ENCODE measurements at places on chromosomes 7 and 10. TPM values are rescaled to one million over a fixed set of nuclear protein-coding genes. Genes with fewer than 3 reads are reported as not detected.

DNA sequence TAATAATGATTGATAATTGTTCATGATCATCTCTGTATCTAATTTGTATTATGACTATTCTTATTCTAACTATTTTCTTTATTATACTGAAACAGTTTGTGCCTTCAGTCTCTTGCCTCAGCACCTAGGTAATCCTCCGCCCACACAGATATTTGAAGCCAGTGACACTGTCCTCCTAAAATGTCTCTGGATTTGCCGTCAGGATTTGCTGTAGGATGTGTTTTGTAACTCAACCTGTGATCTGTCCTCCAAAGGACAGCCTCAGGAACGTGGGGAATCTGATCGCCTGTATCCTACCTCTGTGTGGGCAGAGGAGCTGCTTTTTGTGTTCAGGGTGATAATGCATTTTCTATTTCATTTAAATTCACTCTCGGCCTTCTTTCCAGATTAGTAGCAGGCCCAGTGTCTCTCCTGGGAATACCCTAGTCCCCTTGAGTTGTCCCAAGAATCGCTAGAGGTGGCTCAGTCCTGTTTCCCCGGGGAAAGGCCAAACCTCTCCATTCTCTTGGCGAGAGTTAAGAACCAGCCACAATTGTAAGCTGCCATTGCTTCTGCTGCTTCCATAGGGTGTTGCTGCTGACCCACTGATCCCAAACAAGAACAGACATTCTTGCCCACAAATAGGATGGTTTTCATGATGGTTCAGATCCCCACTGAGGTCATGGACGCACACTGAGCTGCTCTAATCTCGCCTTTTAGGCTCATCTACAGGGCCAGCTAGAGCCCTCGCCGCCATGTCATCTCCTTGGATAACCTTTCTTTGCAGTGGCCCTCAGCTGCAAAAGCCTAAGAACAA lies 136.2 kb upstream of the KCNMA1 start:
- no peak for DNase-seq

GRCh38 chr10:20624642-20625041 lies 272.5 kb downstream of the NEBL start:
- no peak for DNase-seq

Gene SFTPA1
- total RNA-seq = not detected

DNA sequence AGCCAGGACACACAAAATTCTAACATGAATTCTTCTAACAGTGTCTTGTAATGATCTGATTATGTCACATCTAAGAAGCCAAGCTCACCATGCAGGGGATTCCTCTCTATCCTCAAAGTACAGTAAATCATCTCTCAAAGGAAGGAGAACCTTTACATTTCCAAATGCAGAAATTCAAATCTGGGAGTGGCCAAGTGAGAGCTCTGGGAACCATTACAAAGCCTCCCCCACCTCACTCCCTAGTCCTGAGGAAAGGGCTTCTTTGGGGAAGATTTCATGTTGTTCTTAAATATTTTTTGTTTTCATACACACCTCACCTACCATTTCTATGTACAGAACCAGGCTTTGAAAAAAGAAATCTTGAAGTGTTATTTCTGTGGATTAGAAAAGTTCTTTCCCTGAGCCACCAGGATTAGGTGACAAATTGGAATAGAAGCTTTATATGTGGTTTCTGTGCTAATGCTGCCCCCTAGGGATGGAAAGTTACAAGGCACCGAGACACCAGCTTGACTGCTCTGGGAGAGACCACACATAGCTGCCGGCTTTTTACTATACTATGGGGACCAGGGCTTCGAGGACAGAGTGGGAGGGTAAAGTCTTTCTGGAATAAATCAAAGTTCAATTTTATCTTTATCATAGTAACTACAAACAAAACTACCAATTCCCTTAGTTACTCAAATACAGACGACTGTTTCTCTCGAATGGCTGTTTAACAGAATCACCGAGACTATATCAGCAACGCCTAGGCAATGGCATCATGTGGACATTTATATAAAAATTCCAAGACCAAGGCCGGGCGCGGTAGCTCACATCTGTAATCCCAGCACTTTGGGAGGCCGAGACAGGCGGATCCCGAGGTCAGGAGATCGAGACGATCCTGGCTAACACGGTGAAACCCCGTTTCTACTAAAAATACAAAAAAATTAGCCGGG lies 116.1 kb downstream of the RNF216 start:
- peak; percentile 59 for DNase-seq

DNA sequence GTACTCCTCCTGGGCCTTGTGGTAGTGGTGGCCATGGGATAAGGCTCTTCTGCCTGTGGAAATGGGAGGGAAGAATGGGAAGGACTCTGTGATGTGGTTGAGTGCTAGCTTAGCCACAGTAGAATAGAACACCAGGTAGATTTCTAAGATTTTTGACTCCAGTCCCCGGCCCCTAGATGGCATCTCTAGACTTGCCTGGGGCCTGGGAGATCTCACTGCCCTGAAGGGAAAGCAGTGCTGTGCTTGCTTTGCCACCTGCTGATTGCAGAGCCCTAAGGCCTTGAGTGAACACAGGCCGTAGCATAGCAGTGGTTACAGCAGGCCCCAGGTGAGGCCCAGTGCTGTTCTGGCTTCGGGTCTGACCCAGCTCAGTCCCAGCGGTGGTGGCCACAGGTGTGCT lies 252.0 kb downstream of the TCF7L2 start:
- no peak for DNase-seq

Measured in activated T-helper 1 cell treated with anti-CD3 and anti-CD28 coated beads, Interleukin-12 subunit alpha, Interleukin-12 subunit beta, Interleukin-2, Interleukin-4 antibody, amounts not matched to agents 30 ng/mL and 10 ng/mL and 1 ng/mL, durations not matched to agents 14 hours and 24 hours and 36 hours (primary cell).